ENCODE measurements at places on chromosomes 7 and 10. TPM values are rescaled to one million over a fixed set of nuclear protein-coding genes. Genes with fewer than 3 reads are reported as not detected.

Gene ZNF746
- total RNA-seq: 19.9 TPM

Gene METTL27
- total RNA-seq: not detected

Gene FAM25G
- total RNA-seq: not detected

Gene EBLN1
- not detected for total RNA-seq

Gene C10orf62
- not detected for total RNA-seq

Gene PRR15
- total RNA-seq: not detected

Gene UTF1
- total RNA-seq: not detected

Gene TET1
- 0.44 TPM for total RNA-seq

Gene FAM204A
- 66.3 TPM for total RNA-seq

Gene LIPA
- 23.9 TPM for total RNA-seq

Gene UNC5B
- total RNA-seq: 0.11 TPM

- H3K36me3 ChIP-seq: no peaks in the 10 kb centered on the region
- H3K27me3 ChIP-seq: no peaks in the 10 kb centered on the region
- H3K27ac ChIP-seq: no peak overlapping the region
- DNase-seq: no peak
- no peaks in the 10 kb centered on the region for H3K4me1 ChIP-seq
- no peak overlapping the region for H3K4me3 ChIP-seq
These were observed 230.9 kb upstream of the AGK start for GRCh38 chr7:141320287-141320686.

GRCh38 chr7:148867596-148868377 is 16.3 kb downstream of the EZH2 start:
- no peak for DNase-seq
- no peak overlapping the region for H3K27ac ChIP-seq
- H3K36me3 ChIP-seq: no peaks in the 10 kb centered on the region

DNA sequence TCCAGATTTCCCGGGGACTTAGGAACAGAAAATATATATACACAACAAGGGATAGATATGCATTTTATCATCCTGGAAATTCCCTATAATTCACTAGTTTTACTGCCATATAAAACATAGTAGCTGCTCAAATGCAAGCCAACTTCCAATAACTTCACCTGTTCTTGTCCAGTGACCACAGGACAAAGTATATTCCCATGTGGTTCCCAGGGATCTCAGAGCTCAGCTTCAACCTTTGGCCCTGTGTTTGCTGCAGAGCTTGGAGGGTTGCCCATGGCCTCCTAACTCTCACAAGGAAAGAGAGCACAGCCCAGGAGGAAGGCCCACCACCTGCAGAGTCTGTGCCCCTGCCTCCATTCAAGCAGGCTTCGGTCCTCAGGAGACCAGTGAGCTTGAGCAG is 4.5 kb upstream of the DRGX start:
- no peak for DNase-seq
- no peak overlapping the region for H3K27ac ChIP-seq
- H3K36me3 ChIP-seq: no peaks in the 10 kb centered on the region

DNA sequence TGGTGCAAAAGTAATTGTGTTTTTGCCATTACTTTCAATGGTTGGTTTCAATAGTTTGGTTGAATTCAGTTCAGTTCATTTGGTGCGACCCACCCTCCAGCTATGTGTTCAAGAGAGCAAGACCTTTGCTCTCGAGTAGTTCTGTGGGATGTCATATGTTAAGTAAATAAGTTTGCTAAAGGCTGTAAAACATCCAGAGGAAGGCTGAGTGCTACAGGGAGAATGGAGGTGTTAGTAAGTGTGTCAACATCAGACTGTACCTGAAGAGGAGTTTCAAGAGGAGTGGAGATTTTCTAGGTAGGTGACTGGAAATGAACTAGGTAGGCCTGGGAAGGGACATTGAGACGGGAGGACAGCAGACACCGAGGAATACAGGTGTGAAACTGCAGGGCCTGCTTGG is 147.7 kb downstream of the SH2D4B start:
- H3K36me3 ChIP-seq: no peaks in the 10 kb centered on the region
- no peak for DNase-seq
- no peak overlapping the region for H3K27ac ChIP-seq
- H3K4me1 ChIP-seq: no peaks in the 10 kb centered on the region
- no peaks in the 10 kb centered on the region for H3K27me3 ChIP-seq
- no peak overlapping the region for H3K4me3 ChIP-seq

GRCh38 chr7:151927540-151927939 is 28.7 kb upstream of the GALNTL5 start:
- H3K4me1 ChIP-seq: no peaks in the 10 kb centered on the region
- DNase-seq: no peak
- no peaks in the 10 kb centered on the region for H3K36me3 ChIP-seq
- no peaks in the 10 kb centered on the region for H3K27me3 ChIP-seq

- no peaks in the 10 kb centered on the region for H3K4me1 ChIP-seq
- H3K27me3 ChIP-seq: no peaks in the 10 kb centered on the region
- no peak overlapping the region for H3K27ac ChIP-seq
- H3K4me3 ChIP-seq: no peak overlapping the region
- DNase-seq: no peak
- H3K36me3 ChIP-seq: no peaks in the 10 kb centered on the region
These were observed 146.5 kb downstream of the ADK start for GRCh38 chr10:74297389-74298080.

GRCh38 chr7:155791836-155792235 is 20.4 kb downstream of the SHH start:
- no peaks in the 10 kb centered on the region for H3K4me1 ChIP-seq
- no peak overlapping the region for H3K27ac ChIP-seq
- H3K4me3 ChIP-seq: no peak overlapping the region
- no peaks in the 10 kb centered on the region for H3K36me3 ChIP-seq
- H3K27me3 ChIP-seq: peaks cover 7% of the 10 kb centered on the region
- no peak for DNase-seq

DNA sequence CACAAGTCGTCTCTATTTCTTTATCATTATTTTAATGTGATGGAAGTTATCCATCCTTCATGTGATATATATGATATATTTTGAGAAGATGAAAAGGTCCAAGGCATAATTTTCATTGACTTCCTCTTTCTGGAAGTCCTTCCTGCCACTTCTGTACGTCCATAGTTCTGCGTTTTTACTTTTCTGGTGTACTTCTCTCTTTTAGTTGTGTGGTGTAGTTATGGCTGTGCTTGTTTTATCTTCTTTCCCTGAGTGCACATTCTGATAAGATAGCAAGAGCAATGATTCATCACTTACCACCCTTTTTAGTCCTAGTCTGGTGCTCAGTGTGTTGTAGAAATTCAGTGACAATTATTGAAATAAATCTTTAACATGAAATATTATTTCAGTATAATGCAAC is 231.3 kb upstream of the FERD3L start:
- no peak for DNase-seq
- no peaks in the 10 kb centered on the region for H3K27me3 ChIP-seq
- no peak overlapping the region for H3K4me3 ChIP-seq
- no peaks in the 10 kb centered on the region for H3K4me1 ChIP-seq
- no peaks in the 10 kb centered on the region for H3K36me3 ChIP-seq
- no peak overlapping the region for H3K27ac ChIP-seq

DNA sequence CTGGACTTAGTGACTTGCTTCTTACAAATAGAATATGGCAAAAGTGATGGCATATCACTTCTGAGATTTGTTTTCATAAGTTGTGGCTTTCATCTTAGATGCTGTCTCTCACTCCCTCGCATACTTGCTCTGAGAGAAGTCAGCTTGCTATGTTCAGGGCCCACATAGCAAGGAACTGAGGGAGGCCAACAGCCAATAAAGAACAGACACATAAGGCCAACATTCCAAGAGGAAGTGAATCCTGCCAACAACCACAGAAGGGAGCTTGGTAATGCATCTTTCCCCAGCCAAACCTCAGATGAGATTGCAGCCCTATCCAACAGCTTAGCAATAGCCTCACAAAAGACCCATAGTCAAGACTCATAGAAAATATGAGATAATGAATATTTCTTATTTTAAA is 39.2 kb upstream of the DMTF1 start:
- H3K36me3 ChIP-seq: no peaks in the 10 kb centered on the region
- H3K4me1 ChIP-seq: no peaks in the 10 kb centered on the region
- no peak overlapping the region for H3K27ac ChIP-seq
- H3K4me3 ChIP-seq: no peak overlapping the region
- DNase-seq: no peak

GRCh38 chr7:140841166-140841715 is 83.5 kb downstream of the BRAF start:
- no peaks in the 10 kb centered on the region for H3K36me3 ChIP-seq
- no peak overlapping the region for H3K27ac ChIP-seq
- no peaks in the 10 kb centered on the region for H3K27me3 ChIP-seq
- no peak for DNase-seq
- no peak overlapping the region for H3K4me3 ChIP-seq

DNA sequence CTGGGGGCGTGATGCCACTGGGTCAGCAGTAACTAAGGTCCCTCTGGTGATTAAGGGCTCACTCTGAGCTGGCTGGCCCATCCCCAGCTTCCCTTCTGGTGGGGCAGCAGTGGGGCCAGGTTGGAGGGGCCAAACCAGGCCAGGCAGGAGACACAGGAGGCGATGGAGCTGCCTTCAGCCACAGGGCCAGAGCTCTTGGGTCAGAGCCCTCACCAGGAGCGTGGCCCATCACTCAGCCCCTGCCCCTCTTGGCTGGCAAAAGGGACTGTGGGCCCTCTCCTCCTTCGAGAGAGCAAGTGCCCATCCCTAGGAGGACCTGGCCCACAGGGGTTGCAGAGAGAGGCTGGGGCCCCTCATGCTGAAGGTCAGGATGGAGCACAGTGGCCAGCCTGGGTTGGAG is 4.5 kb downstream of the KCNK18 start:
- H3K27ac ChIP-seq: no peak overlapping the region
- DNase-seq: no peak
- H3K4me3 ChIP-seq: no peak overlapping the region
- no peaks in the 10 kb centered on the region for H3K27me3 ChIP-seq
- no peaks in the 10 kb centered on the region for H3K4me1 ChIP-seq

DNA sequence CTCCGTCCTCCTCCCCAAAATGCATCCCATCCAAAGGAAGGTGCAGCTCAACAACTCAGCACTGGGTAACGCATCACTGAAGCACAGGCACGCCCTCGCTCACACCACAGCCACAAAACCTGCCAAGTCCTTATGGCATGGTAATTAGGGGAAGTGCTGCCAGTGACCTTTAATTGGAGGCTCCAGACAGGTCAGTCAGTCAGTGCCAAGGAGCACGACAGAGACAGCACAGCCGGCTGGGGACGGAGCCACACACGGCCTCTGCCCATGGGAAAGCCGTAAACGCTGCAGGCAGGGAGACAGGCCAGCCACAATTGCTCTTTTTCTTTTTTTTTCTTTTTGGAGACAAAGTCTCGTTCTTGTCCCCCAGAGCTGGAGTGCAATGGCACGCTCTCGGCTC is 146.5 kb downstream of the MAD1L1 start:
- no peak overlapping the region for H3K27ac ChIP-seq
- H3K27me3 ChIP-seq: no peaks in the 10 kb centered on the region
- DNase-seq: no peak
- peaks cover 11% of the 10 kb centered on the region for H3K4me1 ChIP-seq
- H3K4me3 ChIP-seq: no peak overlapping the region
- no peaks in the 10 kb centered on the region for H3K36me3 ChIP-seq

- no peak overlapping the region for H3K27ac ChIP-seq
- H3K36me3 ChIP-seq: no peaks in the 10 kb centered on the region
- no peaks in the 10 kb centered on the region for H3K4me1 ChIP-seq
- H3K4me3 ChIP-seq: no peak overlapping the region
These were observed 27.5 kb downstream of the VWA2 start for GRCh38 chr10:114266521-114266920.

DNA sequence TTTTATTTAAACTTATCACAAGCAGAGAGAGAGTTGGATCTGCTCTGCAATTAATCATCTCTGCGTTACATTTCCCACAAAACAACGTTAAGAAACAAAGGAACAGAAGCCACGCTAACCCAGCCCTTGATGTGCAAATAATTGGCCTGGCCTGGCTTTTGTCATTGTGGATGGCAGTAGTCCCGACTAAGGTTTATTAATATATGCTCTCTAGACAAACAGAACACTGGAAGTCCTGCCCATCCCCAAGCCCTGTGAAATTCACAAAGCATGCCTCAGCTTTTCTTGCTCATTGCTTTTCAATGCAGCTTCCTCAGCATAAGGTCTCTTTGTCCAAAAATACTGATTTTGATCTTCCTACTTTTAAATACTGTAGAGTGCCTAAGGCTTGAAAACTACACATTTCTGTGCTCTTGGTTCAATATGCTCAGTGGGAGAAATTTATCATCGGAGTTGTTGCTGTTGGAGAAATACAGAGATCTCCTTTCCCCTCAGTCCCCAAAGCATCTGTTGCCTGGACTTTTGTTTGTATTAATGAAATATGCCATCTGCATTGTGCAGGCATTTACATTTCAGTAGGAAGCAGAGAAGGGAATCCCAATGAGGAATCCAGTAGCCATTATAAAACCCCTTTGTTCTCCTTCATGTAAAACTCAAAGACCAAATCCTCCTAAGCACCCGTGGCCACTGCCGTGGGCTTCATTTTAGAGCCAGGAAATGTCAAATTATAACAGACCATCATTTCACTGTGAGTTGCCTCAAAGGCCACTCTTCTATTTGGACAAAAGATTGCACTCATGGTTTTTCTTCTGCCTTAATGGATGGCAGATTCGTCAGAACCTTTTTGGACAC is 61.1 kb downstream of the SORCS1 start:
- no peaks in the 10 kb centered on the region for H3K27me3 ChIP-seq
- H3K4me3 ChIP-seq: no peak overlapping the region
- no peak overlapping the region for H3K27ac ChIP-seq
- DNase-seq: no peak

DNA sequence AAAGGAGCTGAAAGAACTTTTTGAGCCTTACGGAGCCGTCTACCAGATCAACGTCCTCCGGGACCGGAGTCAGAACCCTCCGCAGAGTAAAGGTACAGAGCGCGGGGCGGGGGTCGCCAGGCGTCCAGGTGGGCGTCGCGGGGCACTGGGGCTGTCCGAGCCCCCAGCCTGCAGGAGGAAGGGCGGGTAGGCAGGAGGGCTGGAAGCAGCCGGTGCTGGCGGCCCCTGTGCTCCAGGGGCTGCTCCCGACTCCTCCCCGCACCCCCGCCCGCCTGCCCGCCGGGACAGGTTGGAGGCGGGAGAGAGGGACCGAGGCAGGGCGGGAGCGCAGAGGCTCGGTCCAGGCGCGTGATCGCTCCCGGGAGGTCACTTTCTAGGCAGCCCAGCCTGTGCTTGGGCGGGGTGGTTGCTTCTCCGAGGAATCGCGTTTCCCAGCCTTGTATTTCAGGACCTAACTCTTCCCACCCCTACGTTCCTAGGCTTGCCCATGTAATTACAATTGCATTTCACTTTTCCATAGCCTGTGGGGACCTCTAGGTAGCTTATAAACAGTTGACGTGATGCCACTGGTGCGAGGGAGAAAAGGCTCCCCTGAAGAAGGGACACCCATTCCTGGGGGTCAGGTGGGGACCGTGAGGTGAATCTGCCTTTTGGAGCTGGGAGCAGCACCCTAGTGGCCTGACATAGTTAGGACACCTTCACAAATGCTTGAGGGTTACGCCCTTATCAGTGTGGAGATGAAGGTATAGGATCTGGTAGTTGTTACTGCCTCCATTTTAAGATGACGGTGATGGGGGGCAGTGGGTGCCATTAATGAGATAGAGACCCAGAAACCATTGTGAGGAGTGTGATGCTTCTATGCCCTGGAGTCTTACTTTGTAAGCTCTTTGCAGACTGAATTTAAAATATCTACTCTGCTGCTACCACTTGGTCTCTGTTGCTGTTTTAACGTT is 148.2 kb downstream of the CELF2 start:
- H3K4me1 ChIP-seq: peaks cover 59% of the 10 kb centered on the region
- H3K27ac ChIP-seq: peak overlapping the region; percentile 92
- DNase-seq: peak; percentile 83
- no peaks in the 10 kb centered on the region for H3K27me3 ChIP-seq
